Fibroblast of skin of back (primary cell): ENCODE measurements at places on chromosomes 5 and 9.

DNA sequence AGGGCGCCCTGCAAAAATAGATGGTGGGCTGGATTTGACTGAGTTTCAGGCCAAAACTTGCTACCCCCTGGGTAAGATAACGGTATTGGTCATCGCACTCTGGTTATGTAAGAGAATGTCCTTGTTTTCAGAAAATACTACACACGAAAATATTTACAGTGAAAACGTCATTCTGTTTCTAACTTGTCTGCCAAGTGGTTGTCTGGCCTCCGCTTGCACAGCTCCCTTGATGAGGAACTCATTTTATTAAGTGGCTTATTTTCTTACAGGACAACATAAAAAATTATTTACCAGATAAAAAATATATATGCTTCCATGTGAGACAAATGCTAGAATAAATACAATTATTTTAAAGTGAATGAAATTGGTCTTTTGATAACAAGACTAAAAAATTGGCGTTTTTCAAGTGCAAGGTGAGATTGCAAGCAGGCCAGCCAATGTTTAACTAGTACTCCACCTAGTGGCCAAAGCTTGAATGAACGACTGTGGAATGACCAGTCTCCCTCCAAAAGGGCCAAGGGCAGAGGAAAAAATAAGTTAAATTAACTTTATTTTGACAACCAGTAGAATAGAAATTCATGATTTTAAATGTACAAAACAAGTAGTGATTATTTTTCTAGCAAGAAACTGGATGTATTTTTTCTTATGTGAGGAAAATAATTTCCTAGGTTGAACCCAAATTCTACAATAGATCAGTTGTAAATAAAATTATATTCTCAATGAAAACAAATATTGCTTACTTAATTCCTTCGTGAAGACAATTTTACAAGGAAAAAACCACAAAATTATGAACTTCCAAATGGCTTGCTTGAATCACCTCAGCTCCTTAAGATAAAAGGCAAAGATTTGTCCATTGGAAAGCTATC is 93.2 kb downstream of the ZFAND5 start:
- DNase-seq, result peak; percentile 48

GRCh38 chr5:90056911-90057705 is 352.4 kb downstream of the CETN3 start:
- peak; percentile 77 for DNase-seq

DNA sequence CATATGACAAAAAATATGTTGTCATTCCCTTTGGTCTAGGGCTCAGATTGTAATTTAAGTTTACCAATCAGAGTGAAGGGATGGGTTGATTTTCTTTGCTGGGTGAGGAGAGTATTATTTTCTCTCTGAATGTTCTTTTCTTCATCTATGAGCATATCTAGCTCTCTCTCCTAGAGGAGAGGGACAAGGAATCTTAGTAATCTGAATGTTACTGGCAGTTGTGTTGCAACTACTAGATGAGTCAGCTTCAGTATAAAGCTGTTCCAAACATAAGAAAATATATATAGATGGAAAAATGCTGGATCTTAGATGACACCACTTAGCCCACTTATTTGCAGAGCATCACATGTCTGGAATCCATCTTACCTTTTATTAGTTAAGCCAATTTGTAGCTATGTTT is 259.3 kb downstream of the TUSC1 start:
- no peak for DNase-seq

GRCh38 chr9:83473488-83473971 is 64.7 kb downstream of the FRMD3 start:
- no peak for DNase-seq

DNA sequence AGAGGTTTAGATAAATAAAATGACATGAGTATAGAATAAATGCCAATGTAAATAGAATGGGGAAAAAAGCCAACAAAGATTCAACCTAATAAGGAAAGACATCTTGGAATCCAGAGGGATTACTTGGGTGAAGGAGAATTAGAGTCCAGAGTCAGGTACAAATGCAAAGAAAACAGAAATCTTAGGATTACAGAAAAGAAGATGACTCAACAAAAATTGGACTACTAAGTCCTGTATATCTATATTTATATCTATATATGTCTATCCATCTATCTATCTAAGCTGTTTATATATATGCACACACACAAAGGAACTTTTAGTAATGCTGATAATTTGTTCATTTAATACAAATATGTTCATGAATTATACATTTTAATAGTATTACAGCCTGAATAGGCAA is 27.6 kb downstream of the FAM174A start:
- DNase-seq, result peak; percentile 29

GRCh38 chr9:37187292-37187691 is 66.9 kb downstream of the ZCCHC7 start:
- no peak for DNase-seq

- DNase-seq, result no peak
Observed at GRCh38 chr5:4411664-4412063, 728.5 kb upstream of the ADAMTS16 start.

DNA sequence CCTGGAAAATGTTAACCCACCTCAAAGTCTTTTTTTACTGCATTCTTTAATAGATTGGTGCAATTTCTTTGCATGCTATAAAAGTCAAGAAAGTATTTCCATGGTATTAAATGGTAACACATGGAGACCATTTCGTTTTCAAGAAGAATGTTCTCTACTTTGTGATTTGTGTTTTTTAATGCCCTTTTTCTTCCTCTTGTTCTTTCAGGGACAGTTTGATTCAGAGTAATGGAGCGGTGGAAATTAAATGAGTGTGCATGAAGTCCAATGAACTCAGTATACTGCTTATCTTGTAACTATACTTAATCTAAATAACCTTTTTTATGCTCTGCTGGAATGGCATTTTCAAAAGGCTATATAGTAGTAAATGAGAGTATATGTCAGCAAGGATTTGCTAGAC is 507.0 kb upstream of the CDH6 start:
- no peak for DNase-seq

- DNase-seq, result no peak
Observed at GRCh38 chr5:75837258-75837841, 120.1 kb upstream of the POC5 start.

DNA sequence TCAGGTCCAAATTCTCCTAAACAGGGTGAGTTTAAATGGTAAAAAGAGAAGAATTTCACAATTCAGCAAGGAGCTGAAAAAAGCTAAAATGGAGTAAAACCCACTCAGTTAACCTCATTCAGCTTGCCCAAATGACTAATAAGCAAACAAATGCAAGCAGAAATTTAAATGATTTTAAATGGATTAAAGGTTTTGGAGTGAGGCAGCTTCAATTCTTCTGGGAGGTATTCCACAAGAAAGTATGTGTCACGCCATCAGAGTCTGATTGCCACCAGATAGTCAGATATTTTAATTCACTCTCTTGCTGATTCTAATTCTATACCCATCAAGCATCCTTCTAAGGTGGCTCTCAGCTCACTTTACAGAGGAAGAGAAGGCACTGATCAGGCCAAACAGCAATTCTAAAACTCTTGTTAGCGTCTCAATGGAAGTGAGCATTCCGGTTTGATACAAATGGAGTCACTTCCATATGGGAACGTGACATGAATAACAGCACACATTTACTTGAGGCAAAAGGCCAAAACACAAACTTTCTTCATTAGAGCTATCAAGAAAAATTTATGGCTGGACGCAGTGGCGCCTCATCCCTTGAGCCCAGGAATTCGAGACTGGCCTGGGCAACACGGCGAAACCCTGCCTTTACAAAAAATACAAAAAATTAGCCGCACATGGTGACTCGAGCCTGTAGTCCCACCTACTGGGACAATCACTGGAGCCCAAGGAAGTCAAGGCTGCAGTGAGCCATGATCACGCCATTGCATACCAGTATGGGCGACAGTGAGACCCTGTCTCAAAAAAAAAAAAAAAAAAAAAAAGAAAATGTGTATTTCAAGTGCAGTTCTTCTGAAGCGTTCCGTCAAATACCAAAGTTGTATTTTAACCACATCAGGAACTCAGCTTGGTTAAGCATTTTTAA is 2.0 kb downstream of the CLK4 start:
- peak; percentile 54 for DNase-seq

DNA sequence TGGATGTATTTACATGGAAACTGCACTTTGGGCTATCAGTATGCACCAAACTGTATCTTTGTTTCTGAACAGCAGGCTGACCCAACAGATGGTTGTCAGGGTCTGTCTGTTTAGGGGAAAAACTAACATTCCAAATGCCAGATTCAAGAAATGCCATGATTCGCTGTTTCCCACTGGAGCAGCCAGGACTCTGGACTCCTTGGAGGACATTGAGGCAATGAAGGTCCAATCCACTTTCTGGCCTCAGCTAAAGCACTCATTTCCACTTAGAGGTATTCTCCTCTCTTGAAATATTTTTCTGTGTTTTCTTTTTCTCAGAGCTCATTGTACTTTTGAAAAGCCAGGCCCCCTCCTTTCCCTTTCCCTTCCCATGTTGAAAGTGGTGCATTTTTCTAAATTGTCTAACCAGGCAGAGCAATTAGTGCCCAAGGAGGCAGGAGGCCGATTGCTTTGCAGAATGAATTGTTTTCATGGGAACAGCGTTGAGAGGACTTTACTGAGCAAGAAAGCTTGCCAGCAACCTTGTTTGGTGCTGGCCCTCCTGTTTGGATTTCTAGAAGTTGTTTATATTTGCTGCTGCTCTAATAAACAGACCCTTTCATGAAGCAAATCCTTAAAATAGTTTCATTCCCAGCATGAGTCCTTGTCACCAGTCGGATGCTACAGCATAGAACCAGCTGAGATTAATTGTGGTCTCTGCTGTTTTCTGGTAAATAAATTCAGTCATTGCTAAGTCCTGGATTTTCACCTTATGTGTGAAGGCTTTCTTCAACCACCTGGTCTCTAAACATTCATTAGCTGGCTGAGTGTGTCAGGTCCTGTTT is 132.8 kb upstream of the TAF11L2 start:
- DNase-seq, result no peak

GRCh38 chr5:81398741-81399140 is 4.8 kb upstream of the ACOT12 start:
- DNase-seq, result no peak

DNA sequence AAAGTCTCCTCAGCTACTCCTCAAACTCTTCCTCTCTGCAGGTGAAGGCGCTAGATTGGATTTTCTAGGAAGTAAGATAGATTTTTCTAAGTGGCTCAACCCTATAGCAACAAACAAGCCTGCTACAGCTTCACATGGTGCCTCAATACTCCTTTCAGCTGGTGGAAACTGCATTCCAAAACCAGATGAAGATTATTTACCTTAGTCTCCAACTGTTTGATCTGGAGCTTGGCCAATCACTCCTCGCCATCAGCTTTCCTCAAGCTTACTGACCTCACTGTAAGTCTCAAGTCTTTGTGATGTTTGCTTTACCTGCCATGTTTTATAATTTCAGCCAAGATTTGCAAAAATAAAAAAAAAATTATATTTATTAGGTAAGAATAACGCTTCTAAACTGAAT is 622.4 kb downstream of the CHSY3 start:
- DNase-seq, result peak; percentile 75

GRCh38 chr9:120107138-120107537 is 472.8 kb downstream of the CDK5RAP2 start:
- no peak for DNase-seq

DNA sequence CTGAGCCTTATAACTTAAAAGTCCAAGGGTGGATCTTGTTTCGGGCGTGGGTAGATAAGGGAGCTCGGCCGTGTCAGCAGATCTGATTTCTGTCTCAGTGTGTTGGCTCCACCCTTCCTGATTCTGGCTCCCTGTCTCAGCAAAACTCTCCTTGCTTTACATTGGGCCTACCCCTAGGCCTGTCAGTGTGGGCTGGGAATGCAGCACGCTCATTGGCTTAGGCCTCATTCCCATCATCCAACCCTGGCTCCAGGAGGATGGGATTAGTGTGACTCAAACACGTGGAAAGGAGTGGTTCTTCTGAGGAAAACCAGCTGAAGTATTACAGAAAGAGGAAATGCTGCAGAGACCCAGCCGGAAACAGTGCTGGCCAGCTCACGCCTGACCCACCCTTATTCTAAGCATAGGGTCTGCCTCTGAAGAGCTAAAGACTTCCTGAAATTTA is 59.9 kb downstream of the ZFAND5 start:
- peak; percentile 21 for DNase-seq

- DNase-seq, result no peak
Observed at GRCh38 chr5:172234031-172234430, 40.1 kb downstream of the EFCAB9 start.

- DNase-seq, result peak; percentile 95
Observed at GRCh38 chr9:112333639-112334431, 416 bp upstream of the PTBP3 start.

DNA sequence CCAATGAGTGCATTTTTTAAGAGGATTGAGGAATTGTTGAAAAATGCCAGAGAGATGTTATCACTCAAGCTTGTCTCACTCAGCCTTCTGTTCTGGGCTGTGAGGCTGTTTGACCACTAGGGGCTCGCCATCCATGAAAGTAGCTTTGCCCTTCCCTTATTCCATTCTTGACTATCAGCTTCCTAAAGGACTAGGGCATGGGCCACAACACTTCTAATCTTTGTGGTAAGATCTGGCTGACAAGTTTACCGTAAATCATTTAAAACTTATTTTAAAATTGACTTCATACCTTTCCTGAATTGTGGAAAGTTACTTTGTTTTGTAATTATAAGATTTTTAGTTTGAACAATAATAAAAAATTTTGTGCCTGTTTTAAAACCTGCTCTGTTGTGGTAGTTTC is 49.5 kb downstream of the TJP2 start:
- DNase-seq, result peak; percentile 82

DNA sequence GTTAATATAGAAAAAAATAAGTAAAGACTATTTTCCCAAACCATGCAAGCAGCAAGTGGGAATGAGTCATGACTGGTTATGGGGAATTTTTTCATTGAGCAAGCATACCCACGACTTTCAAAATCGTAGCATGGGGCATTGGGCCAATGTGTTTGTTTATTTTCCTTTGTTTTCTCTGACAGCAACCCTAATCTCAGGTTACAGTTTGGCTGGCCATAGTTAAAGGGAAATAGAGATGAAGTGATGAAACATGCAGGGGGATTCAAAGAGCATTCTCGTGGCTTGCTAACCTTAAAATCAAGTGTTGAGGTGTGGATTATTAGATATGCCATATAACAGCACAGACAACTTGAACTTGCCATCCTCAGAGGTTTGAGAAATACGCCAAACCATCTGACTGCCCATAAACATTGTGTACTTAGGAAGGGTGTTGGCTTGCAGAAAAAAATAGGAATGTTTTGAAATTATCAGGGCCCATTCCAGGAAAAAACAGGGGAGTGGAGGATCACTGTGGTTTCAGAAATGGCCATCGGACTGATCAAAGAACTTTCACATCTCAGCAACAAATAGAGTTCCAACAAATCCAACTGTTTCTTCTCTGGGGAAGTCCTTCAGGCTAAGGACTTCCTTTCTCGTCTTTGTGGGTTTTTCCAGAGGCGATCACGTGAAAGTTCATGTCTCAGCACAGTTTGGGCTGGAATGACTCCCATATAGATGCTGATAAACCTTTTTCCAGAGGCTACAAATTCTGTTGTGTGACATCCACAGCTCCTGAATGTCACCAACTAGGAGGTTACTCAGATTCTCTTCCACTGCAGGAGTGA is 259.1 kb downstream of the SYK start:
- peak; percentile 95 for DNase-seq
